MCF 10A (cell line): ENCODE measurements at places on chromosomes 4 and X. TPM values are rescaled to one million over a fixed set of nuclear protein-coding genes. Genes with fewer than 3 reads are reported as not detected.

- H3K27me3 ChIP-seq: peaks cover 11% of the 10 kb centered on the region
- peak; percentile 92 for DNase-seq
- H3K36me3 ChIP-seq: no peaks in the 10 kb centered on the region
- H3K4me1 ChIP-seq: peaks cover 11% of the 10 kb centered on the region
- H3K27ac ChIP-seq: no peak overlapping the region
- H3K4me3 ChIP-seq: no peak overlapping the region
Observed at GRCh38 chr4:81405900-81406401, 65.8 kb downstream of the RASGEF1B start.

DNA sequence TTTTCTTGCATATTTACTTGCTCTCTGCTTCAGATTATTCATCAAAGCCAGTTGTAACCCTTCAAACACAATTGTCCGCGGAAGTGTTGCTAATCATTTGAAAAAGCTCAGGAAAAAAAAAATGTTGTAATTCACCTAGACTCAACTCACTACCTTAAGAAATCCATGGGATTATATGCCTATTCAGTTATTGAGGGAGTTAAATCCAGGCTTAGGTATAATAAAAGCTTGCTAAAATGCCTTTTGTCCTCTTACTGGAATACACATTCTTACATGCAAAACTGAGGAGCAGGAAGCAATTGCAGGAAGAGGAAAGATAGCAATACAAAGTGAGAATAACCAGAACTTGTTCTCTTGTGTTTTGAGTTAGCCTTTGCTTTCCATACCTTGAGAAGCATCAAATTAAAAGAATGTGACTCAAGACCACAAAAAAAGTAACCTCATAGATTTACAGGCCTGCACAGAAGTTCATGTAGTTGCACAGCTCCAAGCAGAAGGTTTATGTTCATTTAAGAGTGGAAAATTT, 91.4 kb upstream of the FAM241A start:
- no peak overlapping the region for H3K4me3 ChIP-seq
- peaks cover 4% of the 10 kb centered on the region for H3K4me1 ChIP-seq
- peaks cover 8% of the 10 kb centered on the region for H3K27me3 ChIP-seq
- no peak for DNase-seq
- H3K36me3 ChIP-seq: no peaks in the 10 kb centered on the region

DNA sequence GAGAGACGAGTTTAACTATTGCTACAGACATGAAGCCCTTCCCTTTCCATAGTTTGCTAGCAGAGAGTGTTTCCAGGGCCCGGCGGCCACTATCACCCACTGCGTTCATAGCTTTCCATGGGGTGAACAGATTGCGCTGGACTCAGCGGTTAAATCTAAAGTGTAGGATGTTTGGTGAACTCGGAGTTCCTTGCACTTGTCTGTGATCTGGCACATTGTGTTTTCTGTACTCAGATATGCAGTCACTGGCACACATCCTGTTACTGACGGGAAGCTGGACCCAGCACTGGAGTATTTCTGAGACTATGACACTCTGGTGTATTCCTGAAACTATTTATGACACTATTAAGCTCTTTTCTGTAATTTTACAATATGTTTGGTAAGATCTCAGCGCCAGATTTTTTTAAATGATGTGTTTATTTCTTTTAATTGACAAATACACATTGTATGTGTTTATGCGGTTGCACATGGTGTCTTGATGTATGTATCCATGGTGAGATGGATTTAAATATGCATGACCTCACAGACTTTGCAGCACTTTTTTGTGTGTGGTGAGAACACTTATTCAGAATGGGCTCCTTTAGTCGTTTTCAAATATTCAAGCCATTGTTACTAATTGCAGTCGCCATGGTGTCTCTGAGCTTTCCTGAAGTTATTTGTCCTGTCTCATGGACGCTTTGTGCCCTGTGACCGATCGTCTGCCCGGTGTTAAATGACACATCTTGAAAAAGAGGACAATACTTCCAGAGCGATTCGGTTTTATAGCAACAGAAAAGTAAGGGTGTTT, 14.1 kb downstream of the CD99 start:
- DNase-seq: no peak
- no peak overlapping the region for H3K4me3 ChIP-seq
- H3K27me3 ChIP-seq: no peaks in the 10 kb centered on the region
- no peak overlapping the region for H3K27ac ChIP-seq
- H3K36me3 ChIP-seq: peaks cover 17% of the 10 kb centered on the region
- peaks cover 44% of the 10 kb centered on the region for H3K4me1 ChIP-seq

DNA sequence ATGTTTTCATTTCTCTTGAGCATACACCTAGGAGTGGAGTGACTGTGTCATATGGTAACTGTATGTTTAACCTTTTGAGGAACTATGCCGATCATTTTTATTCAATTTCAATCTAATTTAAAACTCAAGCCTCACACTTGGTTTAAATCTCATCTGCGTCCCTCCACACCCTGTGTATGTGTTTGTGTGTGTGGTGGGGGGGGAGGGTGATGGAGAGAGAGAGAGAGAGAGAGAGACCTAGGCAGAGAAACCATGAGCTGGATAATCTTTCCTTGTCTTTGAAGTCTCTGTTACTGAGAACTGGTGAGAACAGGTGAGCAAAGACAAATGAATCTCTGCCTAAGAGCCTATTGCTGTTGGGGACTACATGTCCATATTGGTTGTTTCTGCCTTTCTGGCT, 105.0 kb downstream of the ARHGAP24 start:
- no peak overlapping the region for H3K4me3 ChIP-seq
- H3K27ac ChIP-seq: no peak overlapping the region
- DNase-seq: no peak
- H3K36me3 ChIP-seq: no peaks in the 10 kb centered on the region
- H3K27me3 ChIP-seq: no peaks in the 10 kb centered on the region

GRCh38 chr4:88737307-88737941, 39.8 kb upstream of the NAP1L5 start:
- H3K27me3 ChIP-seq: no peaks in the 10 kb centered on the region
- H3K4me3 ChIP-seq: no peak overlapping the region
- no peak overlapping the region for H3K27ac ChIP-seq
- no peaks in the 10 kb centered on the region for H3K4me1 ChIP-seq
- peaks cover 25% of the 10 kb centered on the region for H3K36me3 ChIP-seq

The FGFBP2 gene
- total RNA-seq: not detected in 2 replicates

DNA sequence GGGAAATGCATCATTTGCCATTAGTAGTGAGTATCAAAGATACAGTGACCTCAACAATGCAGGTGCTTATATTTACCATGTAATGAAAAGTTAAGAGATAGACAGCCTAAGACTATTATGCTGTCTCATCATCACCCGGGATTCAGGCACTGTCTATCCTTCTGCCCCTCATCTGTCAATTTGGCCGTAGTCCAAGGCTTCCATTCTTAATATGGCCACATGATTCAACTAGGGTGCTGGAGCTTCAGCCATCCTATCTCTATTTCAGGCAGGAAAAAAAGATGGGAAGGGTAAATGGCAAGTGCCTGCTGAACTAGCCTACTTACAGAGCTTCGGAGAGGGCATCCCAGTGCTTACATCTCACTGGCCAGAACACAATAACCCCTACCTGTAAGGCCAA, 196.7 kb upstream of the LNX1 start:
- DNase-seq: no peak
- H3K27me3 ChIP-seq: no peaks in the 10 kb centered on the region
- no peak overlapping the region for H3K27ac ChIP-seq
- no peaks in the 10 kb centered on the region for H3K36me3 ChIP-seq
- H3K4me1 ChIP-seq: no peaks in the 10 kb centered on the region
- H3K4me3 ChIP-seq: no peak overlapping the region

The ADAMTS3 gene
- 0.25 and 0.58 TPM in 2 replicates for total RNA-seq

The BCOR gene
- 7.5 and 12.0 TPM in 2 replicates for total RNA-seq

GRCh38 chr4:120977435-120977997, 55.0 kb upstream of the PRDM5 start:
- no peaks in the 10 kb centered on the region for H3K36me3 ChIP-seq
- H3K4me3 ChIP-seq: no peak overlapping the region
- H3K27ac ChIP-seq: no peak overlapping the region
- peak; percentile 57 for DNase-seq

The SATL1 gene
- not detected in 2 replicates for total RNA-seq

DNA sequence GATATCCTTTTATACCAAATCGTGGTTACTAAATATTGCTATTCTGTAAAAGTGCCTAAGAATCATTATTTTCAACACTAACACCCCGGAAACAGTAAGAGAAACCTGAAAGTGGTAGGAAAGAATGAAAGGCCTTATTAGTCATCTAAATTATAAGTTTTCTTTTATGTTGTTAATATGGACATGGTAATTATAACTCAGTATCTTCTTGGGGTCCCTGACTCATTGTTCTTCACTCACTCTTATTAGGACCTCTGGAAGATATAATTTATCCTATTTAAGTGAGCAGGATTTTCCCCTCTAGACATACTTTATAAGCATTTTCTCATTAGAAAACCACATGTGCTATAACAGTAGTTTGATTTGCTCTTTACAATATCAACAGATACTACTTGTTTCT, 51.0 kb downstream of the SMARCA5 start:
- no peaks in the 10 kb centered on the region for H3K27me3 ChIP-seq
- H3K36me3 ChIP-seq: no peaks in the 10 kb centered on the region
- H3K4me1 ChIP-seq: no peaks in the 10 kb centered on the region
- no peak overlapping the region for H3K4me3 ChIP-seq
- DNase-seq: no peak

DNA sequence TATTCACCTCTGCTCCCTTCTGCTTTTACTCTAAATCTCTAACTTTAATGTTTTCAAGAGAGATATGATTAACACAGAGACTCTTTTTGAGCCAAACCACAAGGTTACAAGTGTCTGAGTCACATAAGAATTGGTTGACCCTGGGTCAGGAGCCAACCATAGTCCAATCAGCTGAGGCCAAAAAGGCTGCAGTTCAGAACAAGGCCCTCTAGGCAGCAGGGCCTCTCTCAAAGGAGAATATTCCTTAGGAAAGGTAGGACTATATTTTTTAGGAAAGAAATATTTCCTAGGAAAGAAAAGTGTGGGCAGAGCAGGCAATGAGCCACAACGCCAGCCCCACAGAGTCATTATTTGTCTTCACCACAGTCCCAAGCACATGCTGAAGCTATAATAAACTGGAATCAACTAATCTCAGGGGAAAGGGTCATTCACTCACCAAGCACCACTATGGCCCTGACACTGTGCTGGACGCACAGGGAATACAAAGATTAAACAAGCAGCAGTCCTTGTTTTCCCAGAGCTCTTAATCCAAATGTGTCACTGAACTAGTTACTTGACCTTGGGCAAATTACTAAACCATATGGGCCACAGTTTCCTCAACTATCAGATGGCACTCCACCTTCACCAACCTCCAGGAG, 2.2 kb downstream of the ATP8A1 start:
- DNase-seq: peak; percentile 92
- no peaks in the 10 kb centered on the region for H3K36me3 ChIP-seq
- no peak overlapping the region for H3K27ac ChIP-seq

- no peak for DNase-seq
- H3K36me3 ChIP-seq: no peaks in the 10 kb centered on the region
- H3K27ac ChIP-seq: no peak overlapping the region
- no peaks in the 10 kb centered on the region for H3K4me1 ChIP-seq
- H3K4me3 ChIP-seq: no peak overlapping the region
Observed at GRCh38 chr4:115883231-115883630, 769.8 kb upstream of the NDST4 start.

DNA sequence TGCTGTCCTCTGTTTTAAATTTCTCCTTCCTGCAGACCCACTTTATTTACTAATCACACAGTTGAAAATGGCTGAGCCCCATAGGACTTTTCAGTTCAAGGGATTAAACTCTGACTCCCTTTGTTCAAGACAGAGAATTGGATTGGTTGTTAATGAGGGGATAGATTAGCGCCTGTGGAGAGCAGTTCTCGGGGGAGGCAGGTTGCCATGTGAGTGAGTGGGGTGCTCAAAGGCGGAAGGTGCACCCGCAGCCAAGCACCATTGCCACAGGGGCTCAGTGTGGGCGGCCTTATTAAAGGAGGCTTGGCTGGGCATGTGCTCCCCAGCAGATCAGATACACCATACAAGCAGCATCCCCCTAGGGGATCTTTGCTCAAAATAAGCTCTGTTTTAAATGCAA, 7.9 kb upstream of the CBR4 start:
- H3K27ac ChIP-seq: no peak overlapping the region
- no peak for DNase-seq
- peaks cover 5% of the 10 kb centered on the region for H3K4me1 ChIP-seq
- H3K4me3 ChIP-seq: no peak overlapping the region
- H3K27me3 ChIP-seq: no peaks in the 10 kb centered on the region

GRCh38 chrX:38627683-38628082, 66.3 kb downstream of the TSPAN7 start:
- no peaks in the 10 kb centered on the region for H3K36me3 ChIP-seq
- H3K27ac ChIP-seq: no peak overlapping the region
- peak; percentile 57 for DNase-seq
- no peak overlapping the region for H3K4me3 ChIP-seq
- H3K4me1 ChIP-seq: no peaks in the 10 kb centered on the region
- peaks cover 37% of the 10 kb centered on the region for H3K27me3 ChIP-seq

DNA sequence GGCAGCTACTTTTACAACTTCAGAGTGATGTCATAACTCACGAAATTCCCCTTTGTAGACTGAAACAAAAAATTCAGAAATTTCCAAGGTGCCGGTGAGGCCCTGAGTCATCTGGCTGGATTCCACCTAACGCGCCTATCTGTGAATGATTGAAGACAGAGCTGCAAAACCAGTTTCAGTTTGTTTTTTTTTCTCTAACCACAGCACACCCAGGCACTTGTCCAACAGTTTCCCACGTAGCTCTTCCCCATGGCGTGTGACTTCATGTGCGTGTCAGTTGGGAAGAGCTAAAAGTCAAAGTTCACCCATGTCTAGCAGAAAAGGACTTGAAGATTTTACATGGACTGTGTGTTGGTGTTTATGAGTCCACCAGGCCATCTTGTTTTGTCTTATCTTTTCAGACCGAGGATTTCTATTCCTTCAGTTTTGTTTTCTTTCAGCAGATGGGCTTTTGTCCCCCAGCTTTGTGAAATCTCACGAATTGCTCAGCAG, 16.4 kb downstream of the TCEANC start:
- peak; percentile 99 for DNase-seq
- H3K4me1 ChIP-seq: no peaks in the 10 kb centered on the region
- peak overlapping the region; percentile 41 for H3K4me3 ChIP-seq
- H3K36me3 ChIP-seq: no peaks in the 10 kb centered on the region
- peak overlapping the region; percentile 90 for H3K27ac ChIP-seq
- H3K27me3 ChIP-seq: peaks cover 22% of the 10 kb centered on the region

The NSUN7 gene
- total RNA-seq: not detected in 2 replicates

The SMIM10L2A gene
- 0.16 and 0.20 TPM in 2 replicates for total RNA-seq
